Activated CD4-positive, alpha-beta memory T cell treated with anti-CD3 and anti-CD28 coated beads, Interleukin-2, amount 10 ng/mL, durations not matched to agents 7 days and 5 days (primary cell): ENCODE measurements at places on chromosomes 1 and 21.

DNA sequence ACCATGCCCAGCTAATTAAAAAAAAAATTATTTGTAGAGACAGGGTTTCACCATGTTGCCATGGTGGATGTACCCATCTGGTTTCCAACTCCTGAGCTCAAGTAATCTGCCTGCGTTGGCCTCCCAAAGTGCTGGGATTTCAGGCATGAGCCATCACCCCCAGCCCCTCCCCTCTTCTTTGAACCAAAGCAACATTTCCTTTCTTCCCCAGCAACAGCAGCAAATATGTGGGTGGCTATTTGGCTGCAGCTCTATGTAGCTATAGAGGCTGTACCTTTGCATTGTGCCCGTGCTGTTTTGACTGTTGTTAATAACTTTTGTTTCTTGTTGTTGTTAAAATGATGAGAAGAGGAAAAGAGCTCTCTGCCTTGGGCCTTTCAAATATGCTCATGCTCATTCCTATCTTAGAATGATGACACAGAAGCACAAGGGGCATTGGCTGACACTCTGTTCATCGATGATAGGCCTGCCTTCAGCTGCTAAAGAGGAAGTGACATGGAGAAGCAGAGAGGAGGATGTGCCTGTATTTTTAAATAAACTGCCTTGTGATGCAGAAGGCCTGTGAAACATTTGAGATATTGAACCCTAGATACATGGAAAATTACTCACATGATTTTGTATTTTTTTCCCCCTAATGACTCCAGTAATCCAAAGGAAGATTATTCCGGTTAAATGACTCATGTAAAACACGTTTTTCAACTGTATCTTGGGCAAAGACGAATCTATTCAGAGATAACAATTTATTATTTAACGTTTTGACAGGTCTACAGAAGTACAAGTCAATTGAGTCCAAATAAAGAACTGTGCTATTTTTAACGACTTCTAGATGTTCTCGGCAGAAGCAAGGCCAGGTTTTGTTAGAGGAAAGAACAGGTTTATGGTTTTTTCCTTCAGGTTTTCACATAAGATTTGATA, 20.5 kb upstream of the XPR1 start:
- no peak for DNase-seq

DNA sequence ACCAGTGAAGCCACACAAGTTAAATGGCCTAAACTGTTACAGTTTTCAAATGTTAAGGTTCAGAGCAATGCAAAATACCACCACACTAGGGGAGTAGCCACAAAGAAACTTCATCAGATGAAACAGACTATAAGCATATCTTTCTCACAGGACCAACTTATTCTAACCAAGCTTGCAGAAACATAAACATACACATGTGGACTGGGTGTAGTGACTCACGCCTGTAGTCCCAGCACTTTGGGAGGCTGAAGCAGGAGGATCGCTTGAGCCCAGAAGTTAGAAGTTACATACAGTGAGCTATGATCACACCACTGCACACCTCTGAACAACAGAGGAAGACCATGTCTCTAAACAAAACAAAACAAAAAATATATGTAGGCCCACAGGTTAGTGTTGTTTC, 17.3 kb downstream of the WDR47 start:
- no peak for DNase-seq

- no peak for DNase-seq
These were observed 59.1 kb upstream of the ZNF648 start for GRCh38 chr1:182120411-182121258.

GRCh38 chr1:207103892-207104373, at the start of gene C4BPA:
Gene C4BPA (plus strand): TSS chr1:207104233. CDS start chr1:207113026, 8,793 bp downstream.
- DNase-seq, result no peak

GRCh38 chr1:205293350-205294074, 28.0 kb downstream of the NUAK2 start:
- no peak for DNase-seq

DNA sequence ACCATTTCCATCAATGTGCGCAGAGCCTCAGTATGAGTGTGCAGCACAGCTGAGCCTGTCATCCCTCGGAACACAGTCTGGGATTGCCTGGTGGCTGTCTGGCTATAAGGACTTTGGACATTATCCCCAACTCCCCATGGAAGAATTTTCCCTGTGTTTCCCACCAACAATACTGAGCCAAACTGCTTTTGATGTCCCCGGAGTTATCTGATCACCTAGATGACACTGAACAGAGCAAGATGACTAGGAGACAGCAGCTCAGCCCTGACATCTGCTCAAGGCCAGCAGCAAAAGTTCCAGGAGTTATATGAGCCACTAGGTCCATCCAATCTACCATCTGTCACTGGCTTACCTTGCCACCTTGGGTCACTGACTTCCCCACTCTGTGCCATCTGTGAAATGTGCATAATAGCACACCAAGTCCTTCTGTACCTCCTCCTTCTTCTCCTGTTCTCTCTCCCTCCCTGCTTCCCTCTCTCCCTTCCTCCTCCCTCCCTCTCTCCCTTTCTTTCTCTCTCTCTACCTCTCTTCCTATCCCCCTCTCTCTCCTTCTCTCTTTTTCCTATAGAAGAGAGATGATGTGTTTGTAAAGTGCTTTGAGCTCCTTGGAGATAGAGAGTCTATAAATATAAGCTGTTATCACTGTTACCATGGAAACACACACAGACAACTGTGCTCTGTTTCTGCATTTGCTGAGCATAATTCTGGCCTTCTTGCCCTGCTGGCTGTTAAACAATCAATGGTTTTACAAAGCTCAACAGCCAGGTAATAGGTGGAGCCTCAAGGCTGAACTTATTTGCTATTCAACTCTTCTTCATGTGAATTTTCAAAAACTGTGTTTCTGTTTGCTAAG, 19.7 kb upstream of the ATP1B1 start:
- no peak for DNase-seq

GRCh38 chr1:3474016-3474415, 19.6 kb downstream of the ARHGEF16 start:
- no peak for DNase-seq

DNA sequence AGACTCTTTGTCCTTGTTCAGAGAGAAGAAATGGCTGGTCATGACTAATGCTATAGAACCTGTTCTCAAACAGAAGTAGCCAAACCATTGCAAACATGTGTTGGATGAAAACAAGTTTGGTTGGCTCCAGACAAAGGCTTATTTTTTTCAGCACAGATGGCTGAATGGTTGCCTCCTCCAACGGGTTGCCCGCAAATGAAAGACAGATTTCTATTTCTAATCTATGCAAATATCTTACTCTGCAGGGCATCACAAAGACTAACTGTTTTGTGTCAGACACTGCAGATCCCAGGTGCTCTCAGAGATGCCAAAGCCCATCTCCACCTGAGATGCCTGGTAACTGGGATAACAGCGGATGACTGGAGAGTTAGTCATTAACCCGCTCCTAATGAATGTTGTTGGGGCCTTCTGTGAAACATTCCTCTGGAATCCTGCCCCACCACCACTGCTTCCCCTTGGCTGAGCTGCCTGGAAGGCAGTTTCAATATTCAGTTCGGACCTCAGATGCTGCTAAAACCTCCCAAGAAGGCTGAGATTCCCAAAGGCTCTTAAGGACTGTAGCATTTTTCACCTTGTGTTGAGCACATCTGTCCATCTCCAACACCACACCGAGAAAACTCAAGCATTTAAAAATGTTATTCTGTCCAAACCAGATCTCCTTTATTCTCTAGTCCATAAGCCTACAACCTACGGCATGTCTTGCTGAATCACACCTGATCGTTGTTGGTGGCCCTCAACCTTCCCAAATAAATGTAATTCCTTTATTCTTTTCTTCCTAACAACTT, 104.4 kb downstream of the PTPN14 start:
- no peak for DNase-seq

DNA sequence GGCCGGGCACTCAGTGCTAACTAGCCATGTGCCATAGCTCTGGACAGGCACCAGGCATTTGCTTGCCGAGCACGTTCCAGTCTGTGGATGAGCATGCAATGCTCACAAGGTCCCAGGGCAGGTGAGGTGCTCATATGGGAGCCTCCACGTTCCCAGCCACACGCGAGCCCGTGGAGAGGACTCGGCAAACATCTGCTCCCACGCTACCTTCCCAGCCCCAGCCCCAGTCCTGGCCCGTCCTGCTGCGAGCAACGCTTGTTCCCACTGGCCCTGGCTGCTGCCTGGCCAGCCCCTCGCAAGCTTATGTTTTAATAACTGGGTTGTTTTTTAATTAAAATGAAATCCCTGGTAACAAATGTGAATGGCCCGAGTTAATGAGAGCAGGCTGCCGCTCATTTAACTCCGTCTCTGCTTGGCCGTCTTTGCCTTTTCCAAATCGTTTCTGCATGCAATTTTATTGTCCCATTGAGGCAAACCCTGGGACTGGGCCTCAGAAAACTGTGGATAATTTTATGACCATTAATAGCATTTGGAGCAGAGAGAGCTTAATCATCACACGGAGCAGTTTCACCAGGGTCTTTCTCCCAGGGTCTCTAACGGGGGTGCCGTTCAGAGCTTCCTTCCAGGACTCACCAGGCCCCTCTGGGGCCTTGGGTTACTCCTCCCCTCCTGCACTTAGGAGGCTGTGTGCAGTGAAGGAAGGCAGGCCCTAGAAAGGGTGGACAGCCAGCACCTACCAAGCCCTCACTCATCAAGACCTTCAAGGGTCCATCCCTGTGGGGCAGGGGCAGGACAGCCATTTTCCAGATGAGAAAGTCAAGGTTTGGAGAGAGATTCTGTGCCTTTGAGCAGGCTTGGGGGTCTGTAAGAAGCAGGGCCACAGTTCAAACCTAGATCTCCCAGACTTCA, 136.8 kb downstream of the GLIS1 start:
- DNase-seq, result no peak

GRCh38 chr1:50976890-50977574, 7.0 kb downstream of the CDKN2C start:
- DNase-seq, result peak; percentile 28

GRCh38 chr1:119275145-119276134, 93.1 kb upstream of the HAO2 start:
- DNase-seq, result peak; percentile 42
